NCI-H1436 treated with DMSO at 0.1 percent for 48 hours (cell line): ENCODE measurements at places on chromosomes 6 and 20.

DNA sequence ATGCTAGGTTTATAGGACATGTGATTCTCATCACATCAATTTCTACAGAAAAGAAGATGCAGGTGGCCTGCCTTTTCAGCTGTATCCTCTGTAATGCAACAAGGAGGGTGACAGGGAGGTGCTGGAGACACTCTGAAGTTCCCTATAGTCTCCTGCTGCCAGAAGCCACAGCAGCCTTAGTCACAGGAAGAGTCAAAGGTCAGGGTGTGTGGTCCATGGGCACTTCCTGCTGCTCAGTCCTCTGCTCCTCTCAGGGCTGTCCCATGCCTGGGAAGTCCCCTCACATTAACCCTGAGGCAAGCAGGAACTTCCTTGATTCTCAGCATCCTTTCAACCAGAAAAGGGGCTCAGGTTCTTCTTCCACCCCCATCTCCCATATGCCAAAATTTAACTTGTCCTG is 144.8 kb upstream of the FOXA2 start:
- DNase-seq: no peak

GRCh38 chr6:45969883-45970282 is 45.8 kb downstream of the CLIC5 start:
- no peak for DNase-seq

DNA sequence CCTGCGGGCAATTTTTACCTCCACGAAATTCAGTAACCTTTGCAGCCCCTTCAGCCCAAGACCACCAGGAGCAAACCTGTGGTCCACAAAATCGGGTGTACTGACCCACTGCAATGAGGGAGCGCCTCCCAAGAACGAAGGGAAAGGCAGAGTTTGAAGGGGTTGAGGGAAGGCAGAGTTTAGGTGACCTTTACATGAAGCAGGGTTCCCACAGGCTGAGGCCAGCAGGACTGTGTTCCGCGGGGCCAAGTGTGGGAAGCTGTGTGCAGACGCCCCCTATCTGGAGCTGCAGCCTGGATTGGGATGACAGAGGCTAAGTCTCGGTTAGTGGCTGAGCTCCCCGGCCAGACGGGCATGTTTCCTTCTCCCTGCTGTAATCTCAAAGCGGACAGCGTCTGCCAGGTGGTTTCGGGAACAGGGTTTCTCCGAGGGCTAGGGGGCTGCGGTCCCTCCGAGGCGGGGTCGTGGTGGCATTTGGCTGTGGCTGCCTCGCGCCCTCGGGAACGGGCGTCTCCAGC is 826 bp upstream of the PYGB start:
- no peak for DNase-seq

GRCh38 chr6:127403636-127404035 is 55.6 kb downstream of the KIAA0408 start:
- no peak for DNase-seq

- DNase-seq: no peak
These were observed 11.1 kb upstream of the SERINC3 start for GRCh38 chr20:44532981-44533331.

GRCh38 chr6:81812401-81812800 is 59.9 kb upstream of the TENT5A start:
- no peak for DNase-seq

DNA sequence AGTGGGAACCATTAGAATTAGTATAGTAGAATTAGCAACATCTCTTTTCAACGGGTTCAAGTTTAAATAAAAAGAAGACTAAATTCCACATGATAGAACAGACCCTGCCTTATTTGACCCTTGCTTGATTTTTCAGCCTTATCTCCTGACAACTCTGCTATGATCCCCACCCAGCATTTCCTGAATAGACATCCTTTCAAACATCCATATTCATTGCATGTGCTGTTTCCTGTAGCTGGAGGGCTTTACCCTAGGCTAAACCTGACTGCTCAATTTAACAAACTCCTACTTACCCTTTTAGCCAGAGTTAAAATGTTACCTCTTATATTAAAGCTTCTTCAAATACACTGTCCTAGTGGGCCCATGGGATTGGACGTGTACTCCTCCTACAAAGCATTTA is 594.8 kb upstream of the ARID1B start:
- DNase-seq: no peak
